ENCODE measurements at places on chromosomes 1 and 21. TPM values are rescaled to one million over a fixed set of nuclear protein-coding genes. Genes with fewer than 3 reads are reported as not detected.

The NBPF20 gene
- polyA plus RNA-seq: 0.46 TPM

The FCGR2B gene
- polyA plus RNA-seq: 2.7 TPM

The GBP6 gene
- polyA plus RNA-seq: 442 TPM

The SLAMF6 gene
- polyA plus RNA-seq: 0.55 TPM

The TMCC2 gene
- polyA plus RNA-seq: 0.59 TPM

The SPRR2G gene
- polyA plus RNA-seq: 0.49 TPM

The MYOG gene
- not detected for polyA plus RNA-seq

The GSTM2 gene
- polyA plus RNA-seq: 52.0 TPM

The TTC22 gene
- polyA plus RNA-seq: 92.9 TPM

The LYSMD1 gene
- polyA plus RNA-seq: 3.8 TPM

The MIXL1 gene
- not detected for polyA plus RNA-seq

The PAFAH2 gene
- 5.8 TPM for polyA plus RNA-seq

The INSRR gene
- polyA plus RNA-seq: 0.01 TPM

The TINAGL1 gene
- 20.0 TPM for polyA plus RNA-seq

The PRAMEF1 gene
- not detected for polyA plus RNA-seq

The MORC3 gene
- polyA plus RNA-seq: 18.6 TPM

The FCRL6 gene
- polyA plus RNA-seq: 0.04 TPM

The ACTL8 gene
- polyA plus RNA-seq: 0.12 TPM

The ELK4 gene
- polyA plus RNA-seq: 4.0 TPM

The COL6A2 gene
- 161 TPM for polyA plus RNA-seq

The HSD3B1 gene
- not detected for polyA plus RNA-seq

The TP73 gene
- 6.0 TPM for polyA plus RNA-seq

The LCE1D gene
- not detected for polyA plus RNA-seq

The DENND2C gene
- polyA plus RNA-seq: 21.4 TPM

The ESPN gene
- polyA plus RNA-seq: 21.6 TPM

The PIK3R3 gene
- 2.6 TPM for polyA plus RNA-seq

The ADAM30 gene
- polyA plus RNA-seq: not detected

The GFI1 gene
- 0.47 TPM for polyA plus RNA-seq

The IGSF9 gene
- polyA plus RNA-seq: 16.1 TPM

The VHLL gene
- polyA plus RNA-seq: not detected

The EFNA1 gene
- 32.9 TPM for polyA plus RNA-seq

The SPRR2B gene
- polyA plus RNA-seq: 10.9 TPM

The CRYBG2 gene
- 163 TPM for polyA plus RNA-seq

The MSTO1 gene
- polyA plus RNA-seq: 27.6 TPM

The PTPN7 gene
- polyA plus RNA-seq: 1.6 TPM

The PGLYRP3 gene
- polyA plus RNA-seq: 21.5 TPM

The DYNLT5 gene
- polyA plus RNA-seq: 0.18 TPM

The CFHR4 gene
- not detected for polyA plus RNA-seq

The GPR61 gene
- polyA plus RNA-seq: 0.06 TPM

The PDC gene
- not detected for polyA plus RNA-seq

The TMPRSS2 gene
- polyA plus RNA-seq: 66.6 TPM

The TEDDM1 gene
- polyA plus RNA-seq: 0.06 TPM

The CROCC gene
- polyA plus RNA-seq: 15.5 TPM

The C1QA gene
- 14.6 TPM for polyA plus RNA-seq

The CDCA8 gene
- polyA plus RNA-seq: 10.1 TPM

The MAP10 gene
- 0.52 TPM for polyA plus RNA-seq

The TNFRSF25 gene
- polyA plus RNA-seq: 53.9 TPM

The SLC45A1 gene
- polyA plus RNA-seq: 0.61 TPM

The FOXO6 gene
- polyA plus RNA-seq: 0.15 TPM

The SNRNP40 gene
- 8.7 TPM for polyA plus RNA-seq

The SPATC1L gene
- 9.3 TPM for polyA plus RNA-seq

The RXFP4 gene
- polyA plus RNA-seq: 0.04 TPM

The PROK1 gene
- 0.10 TPM for polyA plus RNA-seq

The NLRP3 gene
- 0.20 TPM for polyA plus RNA-seq

Data from esophagus (tissue), 2 donors.